ENCODE measurements at places on chromosomes 3 and 15.
A peak's percentile ranks its signal among the peaks of the same experiment; 100 is the strongest.

GRCh38 chr15:80645494-80646065, 49.5 kb upstream of the ABHD17C start:
- no peak for DNase-seq

- DNase-seq = no peak
Measured at GRCh38 chr3:67653425-67654098, 850 bp downstream of the SUCLG2 start.

- no peak for DNase-seq
Measured at GRCh38 chr3:144429719-144430121, 458.1 kb downstream of the DIPK2A start.

- DNase-seq = no peak
Measured at GRCh38 chr3:42829628-42830436, 20.6 kb downstream of the ACKR2 start.

DNA sequence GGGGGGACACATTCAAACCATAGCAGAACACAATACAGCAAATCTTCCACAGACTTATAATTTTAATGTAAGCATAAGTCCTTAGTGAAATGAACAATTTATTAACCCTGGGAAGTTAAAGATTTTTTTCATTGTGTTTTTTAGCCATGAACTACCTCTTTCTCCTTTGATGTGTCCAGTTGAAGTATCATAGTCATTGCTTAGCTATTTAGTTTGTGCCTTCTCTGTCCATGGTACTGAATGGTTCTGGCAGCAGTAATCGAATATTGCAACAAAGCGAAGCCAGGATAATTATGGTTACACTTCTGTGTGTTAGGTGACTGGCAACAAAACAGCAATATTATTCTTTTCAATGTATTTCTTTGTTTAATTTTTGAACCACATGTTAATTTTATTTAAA, 403.0 kb upstream of the ONECUT1 start:
- no peak for DNase-seq

DNA sequence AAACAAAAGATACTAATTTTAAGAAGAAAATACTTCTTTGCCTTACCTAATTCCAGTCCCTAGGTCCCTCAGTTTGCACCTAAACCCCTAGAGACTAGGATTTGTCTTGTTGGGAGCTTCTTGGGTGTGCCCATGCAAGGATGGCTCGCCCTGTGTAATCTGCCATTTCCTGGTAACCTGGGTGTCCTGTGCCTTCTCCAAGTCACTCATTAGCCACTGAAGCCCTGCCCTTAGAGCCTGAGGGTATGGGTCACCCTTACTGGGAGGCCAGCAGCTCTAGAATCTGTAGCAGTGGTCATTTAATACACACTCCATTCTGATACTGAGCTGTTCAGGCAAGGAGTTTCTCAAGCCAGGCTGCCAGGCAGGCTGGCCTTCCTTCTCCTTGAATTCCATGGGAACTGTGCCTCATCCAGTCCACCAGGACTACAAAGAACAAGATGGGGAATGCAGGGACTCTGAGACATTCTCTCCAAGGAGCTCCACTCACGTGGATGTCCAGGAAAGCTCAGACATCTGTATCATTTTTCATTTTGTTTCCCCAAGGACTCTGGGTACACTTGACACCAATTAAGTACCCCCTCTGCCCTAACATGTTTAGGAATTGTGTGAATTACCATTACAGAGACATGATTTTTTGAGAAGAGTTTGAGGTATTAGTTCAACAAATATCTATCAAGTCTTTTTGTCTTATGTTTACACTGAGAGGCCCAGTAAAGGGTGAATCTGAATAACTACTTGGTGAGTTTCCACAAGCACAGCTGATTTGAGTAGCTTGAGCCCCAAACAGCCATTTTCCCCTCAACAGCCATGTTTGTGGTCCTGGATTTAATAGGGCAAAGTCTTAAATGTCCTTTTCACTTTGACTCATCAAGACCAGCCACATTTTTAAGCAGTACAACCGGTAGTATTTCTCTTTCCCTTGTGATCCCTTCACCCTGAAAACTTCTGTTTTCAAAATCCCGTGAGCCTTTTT, 52.6 kb downstream of the ARNT2 start:
- no peak for DNase-seq

GRCh38 chr3:112132975-112133448, at the start of gene GCSAM:
TSS of gene GCSAM (minus strand) at chr3:112133248. CDS start at chr3:112133120, 128 bp downstream.
- DNase-seq = peak; percentile 54

GRCh38 chr3:40086890-40087883, 222.3 kb upstream of the EIF1B start:
- no peak for DNase-seq

DNA sequence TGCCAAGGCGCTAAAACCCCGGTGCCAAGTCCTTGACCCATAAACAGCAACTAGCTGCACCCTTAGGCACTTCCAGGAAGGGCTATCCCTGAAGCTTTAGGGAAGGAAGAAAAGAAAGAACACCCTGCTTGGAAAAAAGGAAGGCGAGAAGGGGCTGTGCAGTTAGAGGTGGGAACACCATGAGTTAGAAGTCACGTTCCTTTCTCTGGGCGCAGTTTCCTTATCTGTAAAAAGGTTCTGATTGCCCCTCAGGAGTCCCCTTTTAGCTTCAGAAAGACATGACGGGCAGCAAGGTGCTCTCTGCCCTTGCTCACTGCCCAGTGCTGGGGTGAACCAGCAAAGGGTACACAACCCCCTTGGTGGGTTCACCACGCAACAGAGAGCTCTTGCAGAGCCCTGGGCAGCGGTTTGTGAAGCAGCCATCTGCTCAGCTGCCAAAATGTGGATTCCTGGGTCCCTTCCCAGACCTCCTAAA, 798 bp downstream of the GCHFR start:
- DNase-seq = no peak

- DNase-seq = no peak
Measured at GRCh38 chr3:194005930-194006501, 129.9 kb upstream of the HES1 start.

- DNase-seq = no peak
Measured at GRCh38 chr3:126417515-126417914, 22.8 kb downstream of the CFAP100 start.

GRCh38 chr15:50145451-50145872, 26.4 kb upstream of the ATP8B4 start:
- no peak for DNase-seq

DNA sequence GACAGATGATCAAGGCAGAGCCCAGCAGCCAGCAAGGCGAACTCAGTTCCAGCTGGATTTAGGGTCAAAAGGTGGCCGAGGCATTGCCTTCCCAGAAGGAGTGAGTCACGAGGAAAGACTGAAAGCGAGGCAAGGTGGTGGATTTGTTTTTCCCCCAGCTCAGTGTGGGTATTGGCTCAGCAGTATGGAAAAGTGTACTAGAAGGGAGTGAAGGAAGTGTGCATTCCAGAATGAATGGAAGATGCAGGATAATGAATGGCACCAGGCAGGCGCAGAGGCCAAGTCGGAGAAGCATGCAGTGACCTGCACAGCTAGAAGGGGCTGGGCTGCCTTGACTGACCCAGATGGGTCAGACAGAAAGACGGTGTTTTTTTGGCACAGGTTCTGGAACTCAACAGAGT, 46.3 kb downstream of the FOXP1 start:
- DNase-seq = no peak

- DNase-seq = no peak
Measured at GRCh38 chr3:179624451-179624850, 19.9 kb downstream of the NDUFB5 start.

GRCh38 chr15:58923696-58924300, 9.7 kb downstream of the SLTM start:
- DNase-seq = no peak

GRCh38 chr3:194265996-194266964, 84.8 kb downstream of the CPN2 start:
- DNase-seq = no peak

DNA sequence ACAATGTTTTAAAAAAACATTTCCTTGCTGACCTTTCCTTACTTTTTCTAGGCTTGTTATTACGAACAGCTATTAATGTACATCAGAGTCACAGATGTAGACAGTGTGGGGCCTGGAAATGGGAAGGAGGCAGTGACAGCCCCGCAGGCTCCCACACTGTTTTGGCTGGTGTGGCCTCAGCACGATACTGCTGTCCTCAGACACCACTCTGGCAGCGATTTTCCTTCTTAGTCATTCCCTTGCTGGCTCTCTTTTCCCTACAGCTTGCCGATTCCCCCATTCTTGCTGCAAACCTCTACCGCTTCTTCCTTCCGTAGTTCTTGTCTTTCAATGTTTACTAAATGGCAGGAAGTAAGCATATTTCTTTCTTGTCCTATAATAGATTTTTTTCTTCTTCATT, 113.1 kb downstream of the ABI3BP start:
- no peak for DNase-seq

All from GM18507 (cell line).